ENCODE measurements at places on chromosomes 5 and 9.
A peak's percentile ranks its signal among the peaks of the same experiment; 100 is the strongest.

DNA sequence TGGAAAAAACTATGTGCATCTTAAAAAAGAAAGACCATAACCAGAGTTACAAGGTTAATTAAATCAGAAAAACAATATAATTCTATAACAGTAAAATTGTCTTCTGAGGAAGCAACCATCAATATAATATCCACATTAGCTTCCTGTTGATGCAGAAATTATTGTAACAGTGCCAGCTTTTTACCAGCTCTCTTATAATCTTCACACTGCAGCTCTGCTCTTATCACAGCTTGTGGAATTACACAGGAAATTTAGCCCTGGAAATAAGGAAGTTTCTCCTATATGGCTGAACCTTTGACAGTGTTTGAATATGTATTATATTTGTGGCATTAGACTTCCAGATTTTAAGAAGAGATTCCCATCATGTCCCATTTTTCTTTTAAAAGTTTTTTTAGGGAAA lies 49.1 kb upstream of the TEK start:
- DNase-seq, result peak; percentile 17

GRCh38 chr9:130518943-130519799 lies 60.2 kb upstream of the FUBP3 start:
- no peak for DNase-seq

GRCh38 chr9:106286249-106286648 lies 576.7 kb upstream of the ZNF462 start:
- no peak for DNase-seq

DNA sequence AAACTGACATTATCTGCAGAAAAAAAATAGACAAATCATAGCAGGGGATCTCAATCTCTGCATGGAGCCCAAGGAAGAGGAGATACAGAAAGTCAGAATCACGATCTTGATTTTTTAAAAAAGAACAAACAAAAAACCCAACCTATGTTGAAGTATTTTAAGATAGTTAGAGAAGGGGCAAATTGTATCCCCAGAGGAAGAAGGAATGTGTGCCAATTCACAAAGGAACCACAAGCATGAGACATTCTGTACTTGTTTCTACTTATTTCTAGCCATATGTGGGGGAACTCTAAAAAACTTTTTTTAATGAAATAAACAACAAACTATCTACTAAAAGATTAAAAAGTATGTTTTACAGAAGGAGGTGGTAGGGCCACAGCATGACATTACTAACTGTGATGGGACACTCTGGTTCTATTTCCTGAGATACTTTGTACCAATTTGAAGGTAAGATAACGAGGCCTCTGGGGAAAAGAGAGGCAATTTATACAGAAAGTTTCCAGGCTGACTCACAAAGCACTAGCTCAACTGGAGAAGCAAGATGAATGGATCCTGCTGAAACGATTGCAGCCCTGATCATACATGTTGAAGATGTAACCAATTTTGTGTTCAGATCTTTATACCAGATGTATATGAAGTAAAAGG lies 22.5 kb downstream of the RANBP3L start:
- DNase-seq, result no peak

- DNase-seq, result no peak
Measured at GRCh38 chr5:126053630-126054029, 369.6 kb upstream of the GRAMD2B start.

- no peak for DNase-seq
Measured at GRCh38 chr9:101691657-101692056, 46.8 kb downstream of the GRIN3A start.

- no peak for DNase-seq
Measured at GRCh38 chr5:167902298-167902697, 389.1 kb upstream of the WWC1 start.

DNA sequence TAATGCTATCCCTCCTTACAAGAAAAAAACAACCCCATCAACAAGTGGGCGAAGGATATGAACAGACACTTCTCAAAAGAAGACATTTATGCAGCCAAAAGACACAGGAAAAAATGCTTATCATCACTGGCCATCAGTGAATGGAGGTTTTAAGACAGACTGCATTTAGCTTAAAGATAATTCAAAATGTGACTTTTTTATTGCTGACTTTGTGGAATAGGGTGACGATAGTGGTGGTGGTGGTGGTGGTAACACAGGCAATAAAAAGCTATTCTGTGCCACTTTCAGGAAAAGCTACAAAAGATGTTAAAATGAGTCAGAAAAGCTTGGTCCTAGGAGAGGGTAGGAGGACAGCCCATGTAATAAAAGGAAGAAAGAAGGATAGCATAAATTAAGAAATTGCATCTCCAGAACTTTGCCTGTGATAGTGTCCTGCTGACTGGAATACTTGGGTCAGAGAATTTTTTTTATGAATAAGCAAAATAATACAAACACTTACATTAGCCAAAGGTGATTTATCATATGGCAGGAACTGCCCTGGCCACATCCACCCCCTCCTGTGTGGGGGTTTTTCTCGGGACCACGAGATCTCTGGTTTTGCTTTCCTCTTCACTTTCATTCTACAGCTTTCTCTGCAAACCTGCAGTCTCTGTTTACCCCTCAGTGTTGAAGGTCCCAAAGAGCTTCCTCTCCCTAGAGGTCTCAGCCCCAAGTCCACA lies 186.7 kb downstream of the DRD1 start:
- no peak for DNase-seq

DNA sequence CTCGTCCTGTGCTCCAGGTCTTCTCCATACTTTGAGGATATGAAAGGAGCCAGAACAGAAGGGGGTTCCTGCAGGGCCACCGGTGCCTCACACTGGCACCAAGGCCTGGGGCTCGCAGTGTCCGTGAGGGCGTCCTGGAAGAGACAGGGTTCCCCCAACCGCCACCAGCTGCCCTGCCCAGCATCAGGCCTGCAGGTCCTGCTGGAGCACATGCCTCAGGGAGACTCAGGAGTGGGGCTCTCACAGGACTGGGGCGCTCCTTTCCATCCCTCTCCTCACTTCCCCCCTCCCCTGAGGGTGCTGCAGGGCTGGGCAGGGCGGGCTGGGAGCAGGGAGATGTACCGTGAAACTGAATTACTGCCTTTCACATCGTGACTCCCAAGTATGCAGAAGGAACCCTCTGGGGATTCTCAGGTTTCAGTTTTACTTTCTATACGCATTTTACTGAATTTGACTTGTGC lies 31.7 kb downstream of the CEP72 start:
- no peak for DNase-seq

DNA sequence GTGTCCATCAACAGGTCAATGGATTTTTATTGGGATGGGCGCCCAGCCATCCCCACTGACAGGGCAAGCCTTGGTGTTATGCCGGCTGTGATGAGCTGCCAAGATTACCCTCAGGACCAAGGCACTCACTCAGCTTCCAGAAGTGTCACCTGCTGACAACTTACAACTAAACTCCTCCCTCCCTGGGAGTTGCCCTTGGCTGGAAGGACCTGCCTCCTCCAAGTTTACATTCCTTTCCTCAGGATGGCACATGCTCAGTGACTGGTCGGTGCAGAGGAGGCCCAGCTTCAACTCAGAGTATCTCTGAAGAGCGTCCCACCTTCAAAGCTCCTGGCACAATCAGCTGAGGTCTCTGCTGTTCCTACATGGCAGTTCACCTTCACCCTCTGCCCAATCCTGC lies 52.5 kb upstream of the ZBTB43 start:
- no peak for DNase-seq
